Right ventricle myocardium inferior (tissue), 1 donor: ENCODE measurements at places on chromosomes 7 and 10. TPM values are rescaled to one million over a fixed set of nuclear protein-coding genes. Genes with fewer than 3 reads are reported as not detected.

The TMEM213 gene
- total RNA-seq: not detected

The COL26A1 gene
- total RNA-seq: not detected

The NPFFR1 gene
- total RNA-seq: not detected

The PTN gene
- total RNA-seq: 21.6 TPM

The ABCF2 gene
- 24.5 TPM for total RNA-seq

The NT5C3A gene
- total RNA-seq: 25.5 TPM

The GDF2 gene
- not detected for total RNA-seq

DNA sequence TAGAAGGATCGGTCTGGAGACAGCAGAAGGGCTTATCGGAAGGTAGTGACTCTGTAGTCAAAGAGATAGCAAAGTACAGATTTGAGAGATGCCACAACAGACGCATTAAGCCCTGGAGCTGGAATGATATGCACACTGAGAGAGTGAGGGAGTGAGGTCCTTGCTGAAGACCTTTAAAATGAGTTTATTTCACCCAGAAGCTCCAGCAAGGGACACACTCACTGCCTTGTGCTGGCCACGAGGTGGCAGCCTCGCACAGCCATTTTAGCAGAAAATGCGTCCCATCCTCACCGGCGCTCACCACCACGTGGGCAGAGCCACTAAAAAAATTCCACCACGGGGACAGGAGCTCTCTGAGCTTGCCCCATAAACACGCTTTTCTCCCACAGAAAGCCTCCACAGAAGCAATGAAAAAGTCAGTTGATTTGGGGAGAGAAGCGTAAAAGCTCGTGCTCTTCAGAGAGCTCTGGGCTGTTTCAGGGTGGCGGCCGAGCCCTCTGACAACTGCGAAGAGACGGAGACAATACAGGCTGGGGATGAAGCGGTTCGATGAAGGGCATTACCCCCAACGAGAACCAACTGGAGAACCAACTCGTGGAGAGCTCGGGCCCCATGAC is 163.0 kb upstream of the KLF14 start:
- DNase-seq: peak; percentile 82

GRCh38 chr7:96991546-96992191 is 13.7 kb upstream of the DLX6 start:
- no peak for DNase-seq

GRCh38 chr10:98344589-98345038 is 70.4 kb downstream of the PYROXD2 start:
- peak; percentile 87 for DNase-seq

DNA sequence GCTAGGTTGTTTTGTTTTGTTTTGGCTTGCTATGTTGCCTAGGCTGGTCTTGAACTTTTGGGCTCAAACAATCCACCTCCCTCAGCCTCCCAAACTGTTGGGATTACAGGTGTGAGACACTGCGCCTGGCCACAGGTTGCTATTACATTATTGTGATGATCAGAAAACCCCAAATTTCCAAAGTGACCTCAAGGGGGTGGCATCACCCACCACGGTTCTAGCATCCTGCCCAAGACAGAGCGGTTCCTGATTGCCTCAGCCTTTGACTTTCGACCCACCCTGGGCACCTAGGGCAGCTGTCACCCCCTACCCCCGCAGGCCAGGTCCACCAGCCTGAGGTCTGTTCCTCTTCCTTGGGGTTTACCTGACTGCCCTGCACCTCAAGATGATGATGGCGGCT is 28.4 kb downstream of the SBDS start:
- no peak for DNase-seq

- DNase-seq: no peak
These were observed 15.5 kb downstream of the MSRB2 start for GRCh38 chr10:23110722-23111516.

GRCh38 chr7:128701062-128701785 is 29.1 kb downstream of the GARIN1A start:
- DNase-seq: no peak

DNA sequence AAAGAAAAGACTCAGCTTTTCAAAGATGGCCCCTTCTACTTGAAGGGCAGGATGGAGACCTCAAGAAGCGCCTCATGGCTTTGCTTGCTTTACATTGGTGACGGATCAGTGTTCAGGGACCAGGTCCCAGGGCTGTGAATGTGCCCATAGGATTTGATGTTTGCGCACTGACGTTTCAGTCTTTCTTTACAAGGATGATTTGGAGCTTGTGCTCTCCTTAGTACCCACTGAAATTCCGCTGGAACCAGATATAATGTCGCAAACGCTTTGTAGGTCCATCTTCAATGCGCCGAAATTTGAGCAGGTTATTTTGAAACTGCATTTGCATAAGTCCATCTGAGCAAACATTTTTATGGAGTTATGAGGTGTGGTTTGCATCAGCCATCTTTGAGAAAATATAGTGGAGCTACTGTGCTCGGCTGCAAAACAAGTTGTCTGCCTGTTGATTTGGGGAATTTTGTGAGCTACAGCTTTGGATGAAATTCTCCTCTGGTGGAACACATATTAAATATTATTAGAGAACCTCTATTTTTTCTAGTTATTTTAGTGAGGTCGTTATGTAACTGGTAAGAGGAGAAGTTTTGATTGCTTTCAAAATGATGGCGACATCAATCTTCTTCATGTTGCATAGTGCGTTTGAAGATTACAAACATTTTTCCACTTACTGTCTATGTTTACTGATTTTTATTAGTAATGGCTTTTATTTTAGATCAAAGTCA is 2.4 kb downstream of the RBM20 start:
- no peak for DNase-seq

DNA sequence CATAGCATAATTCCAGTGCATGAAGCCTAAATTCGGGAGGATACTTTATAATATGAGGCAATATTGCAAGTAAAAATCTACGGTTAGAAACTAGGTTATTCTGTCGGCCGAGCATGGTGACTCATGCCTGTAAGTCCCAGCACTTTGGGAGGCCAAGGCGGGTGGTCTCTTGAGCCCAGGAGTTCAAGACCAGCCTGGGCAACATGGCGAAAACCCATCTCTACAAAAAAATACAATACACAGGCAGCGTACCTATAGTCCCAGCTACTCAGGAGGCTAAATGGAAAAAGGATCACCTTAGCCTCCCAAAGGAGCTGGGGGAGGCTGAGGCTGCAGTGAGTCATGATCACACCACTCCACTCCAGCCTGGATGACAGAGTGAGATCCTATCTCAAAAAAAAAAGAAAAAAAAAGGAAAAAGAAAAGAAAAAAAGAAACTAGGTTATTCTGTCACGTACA is 14.2 kb downstream of the SKAP2 start:
- no peak for DNase-seq

DNA sequence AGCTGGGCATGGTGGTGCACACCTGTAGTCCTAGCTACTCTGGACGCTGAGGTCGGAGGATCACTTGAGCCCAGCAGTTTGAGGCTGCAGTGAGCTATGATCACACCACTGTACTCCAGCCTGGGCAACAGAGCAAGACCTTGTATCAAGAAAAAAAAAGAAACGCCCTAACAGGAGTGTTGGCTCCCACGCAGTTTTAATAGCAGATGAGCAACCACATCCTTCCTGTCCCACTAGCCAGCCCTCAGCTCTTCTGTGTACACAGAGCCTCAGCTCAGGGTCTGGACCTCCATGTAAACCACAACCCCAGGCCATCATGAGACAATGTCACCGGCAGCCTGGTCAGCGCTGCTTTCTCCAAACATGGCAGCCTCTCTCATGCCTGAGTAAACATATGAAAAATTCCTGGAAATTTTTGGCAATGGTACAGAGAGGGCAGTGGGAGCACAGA is 108.2 kb downstream of the PIP4K2A start:
- DNase-seq: no peak

GRCh38 chr7:81285142-81285871 is 366.5 kb upstream of the SEMA3C start:
- DNase-seq: no peak

DNA sequence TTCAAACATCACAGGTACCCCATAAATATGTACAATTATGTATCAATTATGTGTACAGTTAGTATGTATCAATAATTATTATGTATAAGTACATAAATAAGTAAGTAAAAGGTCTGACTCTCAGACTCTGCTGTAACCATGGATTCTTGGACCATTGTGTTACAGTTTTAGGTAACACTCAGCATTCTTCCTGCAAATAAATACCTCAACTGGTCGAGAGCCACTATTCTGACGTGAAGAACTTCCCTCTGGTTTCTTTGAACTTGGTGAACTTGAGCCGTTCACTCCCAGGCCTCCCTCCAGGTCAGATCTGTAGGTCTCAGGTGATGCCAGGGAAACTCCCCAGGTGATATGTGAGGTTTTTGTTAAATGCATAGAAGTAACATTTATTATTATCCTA is 191.8 kb upstream of the PLXNA4 start:
- no peak for DNase-seq

DNA sequence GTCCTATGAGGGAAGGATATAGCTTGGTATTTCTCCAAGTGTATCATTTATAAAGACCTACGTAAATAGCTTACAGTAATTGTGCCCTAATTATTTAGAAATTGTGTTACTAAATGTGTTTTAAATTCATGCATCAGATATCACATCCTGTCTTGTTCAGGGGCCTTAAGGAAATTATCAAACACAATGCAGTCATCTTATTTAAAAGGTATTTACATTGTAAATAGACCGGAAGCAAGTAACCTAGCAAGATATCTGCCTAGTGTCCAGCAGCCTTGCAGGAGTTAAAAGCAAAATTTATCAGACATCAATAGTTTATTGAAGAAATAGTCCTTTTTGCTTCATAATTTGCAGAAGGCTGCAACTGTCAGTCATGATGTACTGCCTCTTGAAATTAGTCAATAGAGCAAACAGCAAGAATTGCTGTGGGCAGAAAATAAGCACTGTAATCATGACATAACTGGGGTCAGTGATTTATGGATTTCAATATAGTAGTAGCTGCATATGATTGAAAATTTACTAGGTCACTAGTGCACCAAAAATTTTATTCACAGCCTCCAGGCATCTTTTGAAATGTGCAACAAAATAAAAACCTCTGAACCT is 23.1 kb downstream of the GLRX3 start:
- no peak for DNase-seq

DNA sequence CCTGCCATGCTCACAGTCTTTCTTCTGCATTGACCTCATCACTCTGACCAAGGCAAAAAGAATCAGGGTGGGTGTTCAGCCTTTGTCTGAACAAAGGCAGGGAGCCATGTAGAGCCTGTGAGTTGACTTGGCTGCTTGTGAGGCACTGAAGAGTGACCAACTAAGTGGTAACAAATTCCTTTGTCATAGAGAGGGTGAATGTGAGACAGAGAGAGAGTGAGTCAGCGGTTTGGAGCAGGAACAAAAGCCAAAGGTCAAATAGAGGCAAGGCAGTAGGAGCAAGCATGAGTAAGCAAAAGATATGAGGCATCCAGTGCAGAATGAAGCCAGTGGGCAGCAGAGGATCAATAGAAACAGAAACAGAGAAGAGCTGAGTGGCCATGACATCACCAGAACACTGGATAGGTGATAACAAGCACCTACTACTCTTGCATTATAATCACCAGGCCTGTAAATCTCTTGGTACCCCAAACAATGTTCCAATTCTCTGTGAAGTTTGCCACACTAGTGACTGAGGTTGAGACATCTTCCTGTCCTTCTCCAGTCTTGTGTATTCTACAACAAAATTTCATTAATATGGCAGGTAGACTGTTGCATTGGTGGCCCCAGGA is 116.2 kb upstream of the LAMB4 start:
- no peak for DNase-seq

GRCh38 chr7:24284699-24285506 is 913 bp downstream of the NPY start:
- DNase-seq: no peak

GRCh38 chr10:24463611-24464426 is 254.9 kb downstream of the KIAA1217 start:
- no peak for DNase-seq

- no peak for DNase-seq
These were observed 195.8 kb upstream of the SEMA3C start for GRCh38 chr7:81114633-81115032.

- DNase-seq: no peak
These were observed 455.0 kb downstream of the CCSER2 start for GRCh38 chr10:84783386-84783785.

GRCh38 chr10:77333610-77334340 is 303.8 kb downstream of the KCNMA1 start:
- DNase-seq: no peak

DNA sequence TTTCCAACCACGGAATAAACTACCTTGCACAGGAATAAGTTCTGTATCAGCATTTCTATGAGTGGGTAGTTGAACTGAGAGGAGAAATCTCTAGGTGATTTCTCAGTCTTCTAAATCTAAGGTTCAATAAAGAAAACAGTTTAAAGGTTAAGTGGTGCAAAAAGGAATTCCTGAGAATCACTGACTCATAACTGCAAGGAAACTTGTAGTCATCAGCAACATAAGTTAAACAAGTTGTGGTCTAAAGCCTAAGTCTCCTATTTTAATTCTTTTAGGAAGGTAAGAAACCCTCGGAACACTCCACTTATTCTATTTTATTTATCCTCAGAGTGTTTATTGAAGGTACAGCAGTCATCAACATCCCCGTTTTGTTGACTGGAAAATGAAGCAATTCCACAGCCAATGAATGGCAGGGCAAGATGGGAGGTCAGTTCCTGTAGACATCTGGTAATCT is 92.4 kb upstream of the PIK3CG start:
- no peak for DNase-seq

DNA sequence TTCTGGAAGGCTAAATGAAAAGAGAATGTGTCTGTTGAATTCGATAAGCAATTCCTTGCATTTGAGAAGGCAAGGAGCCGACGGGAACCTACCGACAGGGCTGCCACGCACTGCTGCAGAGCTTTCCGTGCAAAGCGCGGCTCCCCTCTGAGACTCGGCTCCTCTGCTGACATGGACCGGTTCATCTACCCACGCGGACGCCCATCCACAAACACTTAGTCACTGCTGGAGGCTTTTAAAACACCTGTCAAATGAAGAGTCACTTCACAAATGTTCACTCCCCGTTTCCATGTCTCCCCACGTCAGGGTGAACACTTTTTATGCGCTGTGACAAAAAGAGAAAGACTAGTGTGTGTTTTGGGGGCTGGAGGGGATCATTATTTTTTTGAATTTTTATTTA is 32.0 kb downstream of the AMZ1 start:
- DNase-seq: peak; percentile 11

DNA sequence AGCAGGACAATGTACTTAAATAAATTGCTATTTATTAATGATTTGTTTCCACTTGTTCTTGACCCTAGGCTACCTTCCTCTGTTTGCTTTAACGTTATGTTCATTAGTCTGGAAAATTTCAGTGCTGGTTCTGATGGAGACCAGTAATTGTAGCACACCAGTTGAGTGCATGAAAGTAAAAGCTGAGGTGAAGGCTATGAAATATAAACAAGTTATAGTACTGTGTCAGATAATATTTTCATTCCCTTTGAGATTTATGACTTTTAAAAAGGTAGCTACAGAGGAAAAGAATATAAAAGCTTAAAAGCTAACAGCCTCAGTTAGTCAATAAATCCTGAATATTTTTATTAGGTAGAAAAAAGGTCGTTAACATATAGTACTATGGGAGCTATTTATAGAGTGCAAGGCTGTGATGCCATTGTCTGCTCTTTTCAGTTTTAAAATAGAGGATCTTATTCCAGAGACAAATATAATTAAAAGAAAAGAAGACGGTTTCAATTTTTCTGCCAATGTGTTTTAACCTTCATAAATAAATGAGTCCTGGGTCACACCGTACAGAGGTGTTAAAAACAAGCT is 351.8 kb upstream of the ETV1 start:
- no peak for DNase-seq

- no peak for DNase-seq
These were observed 32.6 kb upstream of the CHCHD3 start for GRCh38 chr7:133114519-133114918.

GRCh38 chr7:25595996-25596395 is 367.7 kb upstream of the NPVF start:
- no peak for DNase-seq
